ENCODE measurements at places on chromosomes 12 and 14.

GRCh38 chr14:102554821-102555819, 37.3 kb upstream of the RCOR1 start:
- no peak for DNase-seq

GRCh38 chr14:60288279-60288678, 39.3 kb downstream of the PPM1A start:
- no peak for DNase-seq

DNA sequence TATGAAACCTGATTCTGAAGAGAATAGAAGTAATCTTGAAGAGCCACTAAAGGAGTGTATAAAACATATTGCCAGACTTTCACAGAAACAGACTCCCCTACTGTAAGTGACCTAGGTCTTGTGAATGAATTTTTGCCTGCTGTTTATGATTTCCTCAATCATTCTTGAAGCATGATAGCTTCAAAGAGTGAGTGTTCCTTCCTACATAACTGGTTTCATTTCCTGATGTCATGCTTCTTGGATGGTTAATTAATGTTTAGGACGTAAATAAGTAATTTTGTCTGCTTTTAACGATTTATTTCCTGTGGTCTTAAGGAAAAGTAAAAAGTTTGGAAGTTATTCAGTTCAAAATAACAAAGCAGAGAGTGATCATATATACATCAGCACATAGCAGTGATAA, 129.8 kb downstream of the PIK3C2G start:
- DNase-seq = no peak

GRCh38 chr12:93540466-93540865, 32.0 kb upstream of the SOCS2 start:
- DNase-seq = no peak

DNA sequence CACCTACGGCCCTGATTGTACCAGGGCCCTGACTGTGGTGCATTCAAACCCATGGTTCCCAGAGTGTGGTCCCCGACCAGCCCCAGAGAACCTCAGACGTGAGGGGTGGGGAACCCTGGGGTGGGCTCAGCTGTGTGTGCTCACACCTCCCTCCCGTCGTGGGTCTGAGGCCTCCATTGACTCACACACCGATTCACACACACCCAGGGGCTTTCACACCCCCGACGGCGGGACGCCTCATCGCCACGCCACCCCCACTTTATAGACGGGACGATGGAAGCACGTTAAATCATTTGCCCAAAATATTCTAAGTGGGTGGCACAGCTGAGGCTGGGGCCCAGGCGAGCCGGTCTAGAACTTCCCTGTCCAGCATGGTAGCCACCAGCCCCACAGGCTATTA, 3.4 kb upstream of the FBRSL1 start:
- DNase-seq = no peak

DNA sequence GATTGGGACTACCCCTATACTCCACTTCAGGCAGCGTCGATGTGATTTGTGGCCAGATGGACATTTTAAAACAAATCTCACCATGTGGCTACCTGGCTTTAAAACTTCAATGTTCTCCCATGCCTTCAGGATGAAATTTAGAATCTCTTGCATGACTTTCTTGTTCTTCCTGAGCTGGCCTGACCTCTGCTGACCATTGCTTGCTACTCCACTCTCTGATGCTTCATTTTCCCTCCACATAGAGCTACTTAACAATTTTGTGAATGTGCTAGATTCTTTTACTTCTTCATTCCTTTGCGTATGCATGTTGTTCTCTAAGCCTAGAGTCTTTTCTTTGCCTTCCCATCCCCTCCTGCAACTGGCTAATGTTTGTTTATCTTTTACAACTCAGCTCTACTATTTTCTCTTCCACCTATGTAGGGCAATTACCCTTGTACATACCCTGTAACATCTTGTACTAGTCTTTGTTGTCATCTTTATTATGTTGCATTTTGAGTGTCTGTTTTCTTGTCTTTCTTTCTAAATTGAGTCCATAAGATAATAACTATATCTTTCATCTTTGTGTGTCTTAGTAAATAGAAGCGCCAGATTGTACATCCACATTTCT, 41.2 kb downstream of the YLPM1 start:
- no peak for DNase-seq

DNA sequence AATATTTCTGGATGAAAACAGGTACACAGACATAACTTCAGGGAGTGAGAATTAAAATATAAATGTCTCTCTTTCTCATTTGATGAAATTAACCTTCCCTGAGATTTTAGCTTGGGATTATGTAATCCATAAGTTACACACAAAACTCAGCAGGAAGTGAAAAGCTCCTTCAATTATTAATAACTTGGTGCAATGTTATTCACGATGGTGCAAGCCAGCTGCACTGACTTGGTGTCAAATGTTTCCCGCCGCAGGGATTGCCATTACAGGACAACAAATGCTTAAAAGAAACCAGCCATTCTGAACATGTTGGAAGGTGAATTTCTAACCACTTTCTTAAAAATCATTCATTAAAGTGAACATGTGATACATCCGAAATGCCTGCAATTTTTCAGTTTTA, 250.4 kb downstream of the FOXN3 start:
- no peak for DNase-seq

GRCh38 chr12:60394665-60395064, 798.8 kb downstream of the SLC16A7 start:
- no peak for DNase-seq

All from ureter (tissue), 1 donor.